ENCODE measurements at places on chromosomes 1 and 21. TPM values are rescaled to one million over a fixed set of nuclear protein-coding genes. Genes with fewer than 3 reads are reported as not detected.

NEGR1 gene
- 12.4 TPM for total RNA-seq

GJA8 gene
- not detected for total RNA-seq

FAAH gene
- 0.46 TPM for total RNA-seq

AKR7A3 gene
- total RNA-seq, result 0.11 TPM

PPIAL4G gene
- total RNA-seq, result not detected

CHAF1B gene
- 8.2 TPM for total RNA-seq

- DNase-seq, result no peak
Observed at GRCh38 chr1:31663622-31664452, 19.2 kb upstream of the PEF1 start.

DNA sequence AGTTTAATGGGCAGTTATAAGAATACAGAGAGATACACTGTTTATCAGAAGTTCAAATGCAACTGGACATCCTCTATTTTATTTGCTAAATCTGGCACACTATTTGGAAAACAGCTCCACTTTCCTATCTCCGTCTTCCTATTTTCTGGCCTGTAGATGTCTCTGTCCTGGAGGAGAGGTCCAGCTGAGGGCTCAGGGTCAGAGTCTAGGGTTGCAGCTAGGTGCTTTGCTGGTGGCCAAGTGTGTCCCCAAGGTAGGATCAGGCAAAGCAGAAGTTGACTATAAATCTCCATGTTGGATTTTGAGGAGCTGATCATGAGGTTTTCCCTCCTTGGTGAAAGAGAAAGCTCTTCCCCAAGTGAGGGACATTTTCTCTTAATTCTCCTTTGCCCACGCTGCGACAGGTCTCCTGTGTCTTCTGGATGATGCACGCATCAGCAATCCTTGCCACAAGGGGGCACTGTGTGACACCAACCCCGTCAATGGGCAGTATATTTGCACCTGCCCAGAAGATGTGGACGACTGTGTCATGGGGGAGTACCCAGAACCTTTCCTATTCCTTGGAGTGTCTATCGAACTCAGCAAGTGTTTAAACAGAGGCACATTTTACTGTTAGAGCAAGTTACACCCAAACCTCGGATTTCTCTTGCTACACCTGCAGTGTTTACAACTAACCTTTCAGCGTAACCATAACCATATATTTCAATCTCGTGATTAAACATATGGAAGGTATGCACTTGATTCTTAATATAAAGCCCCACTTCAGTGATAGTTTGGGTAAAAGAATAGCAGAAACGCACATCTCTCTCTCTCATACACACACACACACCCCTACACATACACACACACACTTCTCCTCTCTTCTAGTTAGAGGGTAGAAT lies 10.2 kb downstream of the ADAM30 start:
- peak; percentile 4 for DNase-seq

GRCh38 chr1:175864625-175865024 lies 121.2 kb upstream of the TNR start:
- DNase-seq, result no peak

DNA sequence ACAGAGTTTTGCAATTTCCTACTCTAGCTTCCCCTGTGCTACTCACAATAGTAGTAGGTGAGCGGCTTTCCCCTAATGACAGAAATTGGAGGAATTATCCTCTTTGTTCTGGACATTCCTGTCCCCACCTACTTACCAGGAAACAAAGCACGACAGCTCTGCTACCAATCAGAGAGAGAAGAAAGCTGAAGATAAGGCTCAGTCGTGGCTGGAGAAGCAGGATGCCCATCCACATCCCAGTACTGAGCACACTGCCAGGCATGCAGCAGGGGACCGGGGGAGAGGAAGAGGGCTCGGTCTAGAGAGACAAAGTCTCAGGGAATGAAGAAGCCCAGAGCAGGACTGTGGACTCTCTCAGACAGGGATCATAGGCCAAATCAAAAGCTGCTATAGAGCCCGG lies 134.1 kb upstream of the KRTAP19-8 start:
- DNase-seq, result no peak

GRCh38 chr1:171310661-171311087 lies 3.3 kb upstream of the FMO4 start:
- DNase-seq, result no peak

DNA sequence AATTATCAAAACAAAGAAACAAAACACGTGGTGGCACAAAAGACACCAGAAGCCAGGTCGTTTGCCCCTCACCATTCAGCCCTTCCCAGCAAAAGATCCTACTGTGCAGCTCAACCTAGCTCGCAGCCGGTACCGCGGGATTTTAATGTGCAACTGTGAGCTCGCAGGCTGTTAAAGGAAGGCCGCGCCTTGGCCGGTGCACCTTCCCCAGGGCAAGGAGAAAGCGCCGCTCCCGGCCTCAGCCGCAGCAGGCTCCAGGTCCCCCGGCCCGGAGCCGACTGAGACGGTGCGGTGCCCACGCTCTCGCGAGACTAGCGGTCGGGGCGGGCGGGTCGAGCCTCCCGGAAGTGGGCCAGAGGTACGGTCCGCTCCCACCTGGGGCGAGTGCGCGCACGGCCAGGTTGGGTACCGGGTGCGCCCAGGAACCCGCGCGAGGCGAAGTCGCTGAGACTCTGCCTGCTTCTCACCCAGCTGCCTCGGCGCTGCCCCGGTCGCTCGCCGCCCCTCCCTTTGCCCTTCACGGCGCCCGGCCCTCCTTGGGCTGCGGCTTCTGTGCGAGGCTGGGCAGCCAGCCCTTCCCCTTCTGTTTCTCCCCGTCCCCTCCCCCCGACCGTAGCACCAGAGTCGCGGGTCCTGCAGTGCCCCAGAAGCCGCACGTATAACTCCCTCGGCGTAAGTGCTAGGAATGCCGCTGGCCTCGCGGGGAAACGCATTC lies at the start of gene AGL:
Gene AGL, plus strand, starts transcription at position 618 of the 715 bp plus-strand sequence. CDS start 682 bp downstream, outside the sequence.
- DNase-seq, result peak; percentile 22

GRCh38 chr1:171335964-171336363 lies 22.0 kb downstream of the FMO4 start:
- DNase-seq, result no peak

- no peak for DNase-seq
Observed at GRCh38 chr21:32414579-32415358, 2.3 kb downstream of the EVA1C start.

Measured in pulmonary artery endothelial cell (primary cell).